ENCODE measurements at places on chromosomes 3 and 15.

DNA sequence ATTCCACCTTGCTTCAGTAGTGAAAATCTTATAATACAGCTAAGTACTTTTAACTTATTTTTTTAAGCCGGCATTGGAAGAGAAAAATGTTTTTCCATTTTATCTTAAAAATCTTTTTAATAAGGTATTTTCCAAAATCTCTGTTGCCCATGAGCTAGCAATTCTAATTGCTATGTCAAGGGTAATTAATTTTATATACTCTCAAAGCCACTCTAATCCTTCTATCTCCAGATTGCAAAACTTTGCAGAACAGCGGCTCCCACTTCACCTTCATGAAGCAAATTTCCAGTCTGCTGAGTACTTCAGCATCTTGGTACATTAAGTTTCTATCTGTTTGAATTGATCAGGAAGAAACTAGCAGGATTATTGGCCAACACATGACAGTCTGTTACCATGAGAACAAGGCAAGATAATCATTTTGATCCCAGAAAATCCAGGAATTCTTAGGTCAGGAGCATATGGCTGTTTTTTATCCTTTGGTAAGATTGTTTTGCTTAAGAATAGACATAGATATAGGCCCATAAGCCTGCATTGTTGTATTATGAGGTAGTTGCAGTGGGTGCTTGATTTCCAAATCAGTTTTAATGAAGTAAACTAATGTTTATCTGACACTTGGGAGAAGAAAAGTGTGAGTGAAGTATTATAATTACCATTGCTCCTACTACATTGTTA lies 6.0 kb downstream of the TIPARP start:
- DNase-seq = no peak

GRCh38 chr3:40192628-40193027 lies 116.9 kb upstream of the EIF1B start:
- DNase-seq = no peak

DNA sequence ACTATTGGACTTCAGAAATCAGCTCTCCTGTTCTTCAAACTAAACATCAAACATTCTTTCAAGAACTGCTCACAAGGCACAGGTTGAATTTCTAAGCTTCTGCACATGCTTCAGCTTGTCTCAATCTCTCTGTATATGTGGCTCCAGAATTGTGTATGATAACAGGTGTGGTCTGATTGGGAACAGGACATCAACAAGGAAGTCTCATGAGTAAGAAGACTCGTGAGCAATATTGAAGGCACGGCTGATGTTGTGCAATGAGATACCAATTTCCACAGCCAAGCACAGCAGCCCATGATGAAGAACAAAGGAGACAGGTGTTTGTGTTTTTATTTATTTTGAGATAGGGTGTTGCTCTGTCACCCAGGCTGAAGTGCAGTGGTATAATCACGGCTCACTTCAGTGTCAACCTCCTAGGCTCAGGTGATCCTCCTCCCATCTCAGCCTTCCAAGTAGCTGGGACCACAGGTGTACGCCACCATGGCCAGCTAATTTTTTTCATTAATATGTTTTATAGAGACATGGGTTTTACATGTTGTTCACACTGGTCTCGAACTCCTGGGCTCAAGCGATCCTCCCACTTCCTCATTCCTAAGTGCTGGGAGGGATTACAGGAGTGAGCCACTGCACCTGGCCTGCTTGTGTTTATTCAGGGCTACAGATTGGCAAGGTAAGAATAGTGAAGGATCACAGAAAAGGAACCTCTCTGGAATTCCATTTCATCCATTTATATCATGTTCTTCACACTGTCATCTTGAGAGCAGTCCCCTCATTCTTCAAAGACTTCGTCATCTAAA lies 32.2 kb upstream of the ABHD17C start:
- DNase-seq = no peak

- no peak for DNase-seq
These were observed 108.8 kb upstream of the SAMMSON start for GRCh38 chr3:69890691-69891090.

DNA sequence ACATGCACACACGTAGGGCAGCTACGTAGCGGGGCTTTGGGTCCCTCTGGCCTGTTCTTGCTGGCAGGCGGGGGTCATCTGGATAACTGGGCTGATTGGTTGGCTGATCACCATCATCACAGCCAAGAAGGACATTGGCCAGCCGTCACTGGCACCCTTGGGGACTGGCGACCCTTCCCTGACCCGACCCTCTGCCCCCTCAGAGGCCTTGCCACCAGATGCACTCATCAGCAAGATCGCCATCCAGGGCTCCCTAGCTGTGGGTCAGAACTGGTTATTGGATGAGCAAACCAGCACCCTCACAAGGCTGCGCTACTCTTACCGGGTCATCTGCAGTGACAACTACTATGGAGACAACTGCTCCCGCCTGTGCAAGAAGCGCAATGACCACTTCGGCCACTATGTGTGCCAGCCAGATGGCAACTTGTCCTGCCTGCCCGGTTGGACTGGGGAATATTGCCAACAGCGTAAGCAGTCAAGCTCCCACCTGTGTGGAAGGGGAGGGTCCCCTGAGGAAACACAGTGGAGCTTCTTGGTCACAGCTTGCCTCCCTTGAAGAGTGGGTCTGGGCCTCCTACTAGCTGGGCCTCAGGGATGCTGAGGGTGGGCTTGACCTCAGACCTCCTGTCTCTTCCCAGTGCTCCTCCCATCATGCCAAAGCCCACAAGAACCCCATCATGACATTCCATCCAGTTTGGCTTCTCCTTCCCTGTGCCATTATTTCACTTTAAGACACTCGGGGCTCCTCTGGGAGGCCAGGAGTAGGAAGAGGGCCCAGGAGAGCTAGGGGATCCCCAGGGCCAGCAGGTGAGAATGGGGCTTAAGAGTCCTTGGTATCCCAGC lies 2.4 kb downstream of the DLL4 start:
- DNase-seq = no peak

DNA sequence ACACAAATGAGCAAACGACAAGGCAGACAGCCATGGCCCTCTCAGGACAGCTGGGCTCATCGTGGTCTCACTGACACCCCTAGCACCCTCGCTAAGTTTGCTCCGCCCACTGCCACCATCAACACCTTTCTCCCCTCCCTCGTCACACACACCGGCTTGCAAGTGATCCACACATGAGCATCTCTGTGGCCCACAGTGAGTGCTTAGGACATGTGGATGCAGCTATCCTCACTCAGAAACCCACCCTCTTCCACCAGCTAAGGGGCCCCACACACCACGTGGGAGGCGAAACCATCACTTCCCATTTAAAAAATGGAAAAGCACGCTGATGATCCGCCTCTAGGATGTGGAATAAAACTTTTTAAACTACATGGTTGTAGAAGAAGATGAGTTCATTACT lies 105.6 kb downstream of the OCA2 start:
- DNase-seq = no peak

GRCh38 chr3:126263539-126263938 lies 83.2 kb upstream of the ALDH1L1 start:
- DNase-seq = no peak

DNA sequence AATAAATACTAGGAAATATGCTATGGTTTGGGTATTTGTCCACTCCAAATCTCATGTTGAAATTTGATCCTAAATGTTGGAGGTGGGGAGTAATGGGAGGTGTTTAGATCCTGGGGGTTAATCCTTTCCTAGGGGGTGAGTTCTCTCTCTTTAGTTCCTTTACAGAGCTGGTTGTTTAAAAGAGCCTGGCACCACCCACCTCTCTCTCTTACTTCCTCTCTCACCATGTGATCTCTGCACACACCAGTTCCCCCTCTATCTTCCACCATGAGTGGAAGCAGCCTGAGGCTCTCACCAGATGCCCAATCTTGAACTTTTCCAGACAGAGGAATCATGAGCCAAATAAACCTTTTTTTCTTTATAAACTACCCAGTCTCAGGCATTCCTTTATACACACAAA lies 10.5 kb downstream of the SLC24A5 start:
- no peak for DNase-seq

GRCh38 chr3:37397396-37397795 lies 223.0 kb upstream of the LRRFIP2 start:
- no peak for DNase-seq

DNA sequence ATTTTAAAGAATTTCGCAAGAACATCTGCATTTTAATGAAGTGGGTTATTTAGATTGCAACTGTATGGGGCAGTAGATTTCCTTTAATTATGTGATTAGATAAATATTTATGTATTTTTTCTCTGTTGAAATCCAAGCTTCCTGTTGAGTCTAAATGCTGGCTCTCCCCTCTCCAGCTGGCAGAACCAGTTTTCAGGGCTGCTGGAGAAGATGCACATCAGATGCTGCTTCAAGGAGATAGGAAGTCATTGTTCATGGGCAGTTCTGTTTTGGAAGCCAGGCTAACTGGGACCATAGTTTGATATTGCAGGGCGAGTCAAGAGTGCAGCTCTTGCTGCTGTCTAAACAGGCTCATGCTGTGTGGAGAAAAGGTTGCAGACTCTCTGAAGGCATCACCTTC lies 97.4 kb downstream of the SLC9A9 start:
- no peak for DNase-seq

- no peak for DNase-seq
These were observed 207.7 kb downstream of the ATP10A start for GRCh38 chr15:25655207-25655948.

DNA sequence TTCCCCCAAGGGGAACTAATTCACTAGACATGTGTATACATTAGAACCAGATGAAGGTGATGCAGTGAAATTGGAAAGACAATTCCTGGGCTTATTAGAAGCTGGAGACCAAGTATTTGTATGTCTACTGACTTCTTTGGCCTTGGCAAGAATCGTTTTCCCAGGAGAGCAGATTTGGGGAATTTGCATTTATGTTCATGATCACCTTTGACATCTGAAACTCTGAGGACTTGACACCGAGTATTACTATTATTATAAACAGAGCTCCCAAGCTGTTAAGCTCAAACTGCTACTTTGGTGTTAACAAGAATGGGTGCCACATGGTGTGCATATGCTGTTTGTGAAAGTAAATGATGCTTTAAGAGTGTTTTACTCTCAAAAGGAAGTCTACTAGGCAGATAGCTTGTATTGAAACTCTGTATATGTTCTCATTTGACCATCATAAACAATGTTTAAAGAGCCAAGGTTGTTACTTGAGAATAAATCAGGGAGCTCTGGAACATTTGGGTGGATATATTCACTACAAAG lies 519.8 kb upstream of the GOLIM4 start:
- no peak for DNase-seq

GRCh38 chr3:155895379-155895900 lies 25.0 kb downstream of the GMPS start:
- DNase-seq = no peak

- DNase-seq = no peak
These were observed 168.4 kb downstream of the STAG1 start for GRCh38 chr3:136583823-136584222.

GRCh38 chr3:143215059-143215458 lies 95.5 kb downstream of the CHST2 start:
- DNase-seq = no peak

DNA sequence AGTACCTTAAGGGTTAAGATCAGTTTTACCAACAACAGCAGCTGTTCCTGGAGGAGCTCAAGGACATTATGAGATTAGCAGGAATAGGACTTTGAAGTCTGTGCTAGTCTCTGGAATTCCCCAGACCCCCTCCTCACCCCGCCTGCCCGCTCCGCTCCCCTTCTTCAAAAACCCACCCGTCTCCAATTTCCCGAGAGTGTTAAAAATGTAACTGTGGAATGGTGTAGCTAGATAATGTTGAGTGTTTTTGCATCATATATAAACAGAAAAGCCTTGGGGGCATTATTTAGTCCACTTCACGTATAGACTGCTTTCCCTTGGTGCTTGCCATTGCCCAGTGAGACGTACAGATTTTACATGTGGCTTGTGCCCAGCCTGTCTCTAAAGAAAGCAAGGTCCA lies 65.0 kb upstream of the SEMA6D start:
- no peak for DNase-seq

GRCh38 chr15:63611177-63611576 lies 14.0 kb downstream of the FBXL22 start:
- DNase-seq = no peak

GRCh38 chr3:57007521-57008460 lies 52.7 kb upstream of the SPATA12 start:
- peak; percentile 72 for DNase-seq

GRCh38 chr3:30181178-30181465 lies 425.3 kb upstream of the TGFBR2 start:
- no peak for DNase-seq
